GM03348 (cell line): ENCODE measurements at places on chromosomes 13 and 19.
A peak's percentile ranks its signal among the peaks of the same experiment; 100 is the strongest.

GRCh38 chr13:39599842-39600241, 3.2 kb downstream of the LHFPL6 start:
- peak; percentile 29 for DNase-seq

GRCh38 chr13:44331446-44331845, 42.2 kb upstream of the SERP2 start:
- no peak for DNase-seq

DNA sequence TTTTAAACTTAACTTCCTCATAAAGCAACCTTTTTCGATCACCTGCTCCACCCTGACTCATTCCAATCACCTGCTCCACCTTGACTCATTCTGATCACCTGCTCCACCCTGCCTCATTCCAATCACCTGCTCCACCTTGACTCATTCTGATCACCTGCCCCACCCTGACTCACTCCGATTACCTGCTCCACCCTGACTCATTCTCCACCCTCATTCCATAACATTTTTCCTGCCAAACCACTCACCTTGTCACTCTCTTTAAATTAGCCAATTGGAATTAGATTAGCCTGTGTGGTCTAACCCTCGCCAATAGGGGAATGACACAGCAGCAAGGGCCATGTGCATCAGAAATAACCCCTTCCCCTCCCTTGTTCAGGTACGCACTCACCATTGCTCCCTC, 31.9 kb upstream of the ZNF83 start:
- DNase-seq, result no peak

DNA sequence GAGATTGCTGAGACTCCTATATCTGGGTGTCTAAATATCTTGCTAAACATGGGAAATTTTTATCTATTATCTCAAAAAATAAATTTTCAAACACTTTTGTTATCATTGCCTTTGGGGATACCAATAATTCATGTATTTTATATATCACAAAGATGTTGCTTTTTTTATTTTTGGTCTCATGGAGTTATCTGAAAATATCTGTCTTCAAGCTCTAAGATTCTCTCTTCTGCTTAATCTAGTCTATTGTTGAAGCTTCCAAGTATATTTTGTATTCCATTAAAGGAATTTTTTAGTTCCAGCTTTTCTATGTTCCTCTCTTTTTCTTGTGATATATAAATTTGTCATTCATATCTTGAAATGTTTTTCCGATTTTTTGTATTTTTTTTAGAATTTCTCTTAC, 812.0 kb downstream of the DACH1 start:
- DNase-seq, result no peak

DNA sequence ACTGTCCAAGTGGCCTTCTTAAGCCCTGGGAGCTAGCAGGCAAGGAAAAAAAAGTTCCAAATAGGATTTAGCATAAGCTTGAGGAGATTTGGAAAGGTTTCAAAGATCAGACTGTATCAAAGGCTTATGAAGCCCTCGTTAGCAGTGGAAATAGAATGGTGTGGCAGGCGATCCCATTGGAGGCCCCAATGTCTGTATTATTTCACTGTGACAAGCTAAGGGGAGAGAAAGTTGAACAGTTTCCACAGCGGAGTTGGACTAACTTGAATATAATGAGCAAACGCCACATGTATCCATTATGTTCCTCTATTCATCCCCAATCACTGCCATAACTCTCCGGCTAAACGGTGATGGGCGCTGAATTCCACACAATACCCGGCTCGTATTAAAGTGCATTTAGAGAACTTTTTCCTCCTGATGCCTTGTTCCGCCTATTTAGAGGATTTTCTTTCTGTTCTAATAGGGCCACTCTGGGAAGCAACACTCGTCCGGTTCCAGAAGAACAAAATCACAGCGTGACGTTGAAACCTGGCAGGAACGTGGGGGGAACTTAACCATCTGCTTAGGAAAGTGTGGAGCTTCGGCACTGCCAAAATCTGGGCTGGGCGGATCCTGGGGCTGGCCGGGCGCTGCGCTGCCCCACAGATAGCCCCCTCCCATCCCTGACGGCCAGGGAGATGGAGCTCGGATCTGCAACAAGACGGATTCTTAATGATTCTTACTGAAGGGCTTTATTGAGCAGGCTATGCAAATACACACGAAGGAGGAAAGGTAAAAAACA, 1.0 kb upstream of the PCDH8 start:
- no peak for DNase-seq

GRCh38 chr19:37931881-37932655, 25.1 kb downstream of the SIPA1L3 start:
- DNase-seq, result peak; percentile 63

GRCh38 chr13:28743499-28744083, 24.8 kb upstream of the SLC46A3 start:
- DNase-seq, result no peak

- DNase-seq, result no peak
Observed at GRCh38 chr13:49821216-49822009, 28.9 kb upstream of the KPNA3 start.

- no peak for DNase-seq
Observed at GRCh38 chr13:106187501-106188095, 347.9 kb downstream of the EFNB2 start.
